ENCODE measurements at places on chromosomes 7 and 10. TPM values are rescaled to one million over a fixed set of nuclear protein-coding genes. Genes with fewer than 3 reads are reported as not detected.

The PGAM2 gene
- total RNA-seq: not detected

- no peak overlapping the region for H3K4me3 ChIP-seq
- no peak for DNase-seq
- H3K36me3 ChIP-seq: no peaks in the 10 kb centered on the region
Observed at GRCh38 chr7:105723572-105723971, 142.3 kb upstream of the EFCAB10 start.

DNA sequence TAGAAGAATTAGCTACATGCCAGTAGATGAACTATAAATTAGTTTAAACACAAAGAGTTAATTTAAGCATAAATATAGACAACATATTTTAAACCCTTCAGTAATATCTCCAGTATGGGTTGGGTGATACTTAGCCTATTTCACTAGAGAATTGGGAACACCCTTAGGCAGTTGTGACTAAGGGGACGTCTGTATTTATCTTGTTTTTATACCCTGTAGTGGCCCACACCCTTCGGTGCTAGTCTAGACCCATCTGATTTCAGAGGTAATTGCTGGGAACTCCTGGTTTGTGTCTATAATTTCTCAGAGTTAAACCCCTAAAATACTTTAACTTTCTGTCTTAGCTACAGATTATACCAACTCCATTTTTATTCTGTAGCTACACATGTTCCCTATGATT lies 11.5 kb upstream of the STEAP4 start:
- no peaks in the 10 kb centered on the region for H3K36me3 ChIP-seq
- no peak overlapping the region for H3K27ac ChIP-seq
- H3K4me3 ChIP-seq: no peak overlapping the region
- peaks cover 17% of the 10 kb centered on the region for H3K27me3 ChIP-seq

The ACTL6B gene
- not detected for total RNA-seq

GRCh38 chr10:73368238-73368637 lies 9.6 kb upstream of the CFAP70 start:
- peaks cover 16% of the 10 kb centered on the region for H3K4me1 ChIP-seq
- H3K4me3 ChIP-seq: no peak overlapping the region
- no peak overlapping the region for H3K27ac ChIP-seq
- H3K36me3 ChIP-seq: peaks cover 29% of the 10 kb centered on the region

GRCh38 chr10:59903871-59904270 lies 2.5 kb downstream of the CCDC6 start:
- peak; percentile 18 for DNase-seq
- peak overlapping the region; percentile 97 for H3K4me3 ChIP-seq
- H3K27me3 ChIP-seq: no peaks in the 10 kb centered on the region

DNA sequence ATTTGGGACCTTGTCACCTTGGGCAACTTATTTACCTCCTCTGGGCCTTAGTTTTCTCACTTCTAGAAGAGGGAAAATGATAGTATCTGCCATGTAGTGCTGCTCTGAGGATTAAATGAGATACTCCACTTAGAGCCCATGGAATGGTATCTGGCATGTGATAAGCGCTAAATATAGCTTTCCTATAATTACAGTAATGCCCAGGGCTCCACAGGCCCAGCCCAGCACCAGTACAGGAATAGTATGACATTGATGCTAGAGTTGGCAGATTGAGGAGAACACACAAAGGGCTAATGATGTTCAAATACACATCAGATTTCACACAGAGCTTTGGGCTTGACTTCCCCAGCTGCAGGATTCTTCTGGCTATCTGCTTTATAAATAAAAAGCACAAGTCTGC lies 34.9 kb downstream of the FAS start:
- H3K36me3 ChIP-seq: peaks cover 14% of the 10 kb centered on the region
- no peak overlapping the region for H3K4me3 ChIP-seq
- DNase-seq: no peak

DNA sequence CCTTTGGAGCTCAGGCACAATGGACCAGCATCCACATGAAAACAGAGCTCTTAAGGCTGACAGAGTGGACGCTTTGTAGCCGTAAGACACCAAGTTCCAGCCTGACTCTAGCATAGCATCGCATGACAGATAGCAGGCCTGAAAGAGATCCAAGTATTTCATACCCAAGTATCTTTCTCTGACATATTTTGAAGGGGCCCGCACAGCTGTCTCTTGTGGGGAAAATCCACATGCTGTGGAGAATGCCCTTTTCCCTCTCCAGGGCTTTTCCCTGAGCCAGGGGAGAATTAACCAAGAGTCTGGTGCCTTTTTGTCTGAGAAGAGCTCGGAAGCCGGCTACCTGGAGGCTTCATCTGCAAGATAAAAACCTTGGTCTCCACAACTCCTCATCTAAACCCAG lies 51.0 kb downstream of the CFAP46 start:
- H3K27ac ChIP-seq: no peak overlapping the region
- no peaks in the 10 kb centered on the region for H3K36me3 ChIP-seq
- H3K27me3 ChIP-seq: peaks cover 18% of the 10 kb centered on the region
- H3K4me1 ChIP-seq: no peaks in the 10 kb centered on the region
- DNase-seq: no peak

GRCh38 chr10:114157912-114158311 lies 16.1 kb downstream of the CCDC186 start:
- H3K27me3 ChIP-seq: no peaks in the 10 kb centered on the region
- H3K4me3 ChIP-seq: no peak overlapping the region
- H3K4me1 ChIP-seq: peaks cover 11% of the 10 kb centered on the region
- no peak overlapping the region for H3K27ac ChIP-seq
- no peak for DNase-seq

GRCh38 chr10:670990-671389 lies 18.5 kb downstream of the DIP2C start:
- H3K4me1 ChIP-seq: peaks cover 2% of the 10 kb centered on the region
- DNase-seq: no peak
- peaks cover 6% of the 10 kb centered on the region for H3K27me3 ChIP-seq
- no peak overlapping the region for H3K27ac ChIP-seq
- H3K4me3 ChIP-seq: no peak overlapping the region
- no peaks in the 10 kb centered on the region for H3K36me3 ChIP-seq

GRCh38 chr10:93806903-93807302 lies 49.2 kb downstream of the LGI1 start:
- no peak for DNase-seq
- H3K27ac ChIP-seq: no peak overlapping the region
- H3K36me3 ChIP-seq: no peaks in the 10 kb centered on the region
- peaks cover 24% of the 10 kb centered on the region for H3K27me3 ChIP-seq

The LZTS2 gene
- total RNA-seq: 14.8 TPM

The CTAGE8 gene
- 1.9 TPM for total RNA-seq

GRCh38 chr10:122172361-122173008 lies 98.6 kb upstream of the BTBD16 start:
- no peak overlapping the region for H3K27ac ChIP-seq
- H3K27me3 ChIP-seq: peaks cover 12% of the 10 kb centered on the region
- H3K4me3 ChIP-seq: no peak overlapping the region
- no peaks in the 10 kb centered on the region for H3K36me3 ChIP-seq

DNA sequence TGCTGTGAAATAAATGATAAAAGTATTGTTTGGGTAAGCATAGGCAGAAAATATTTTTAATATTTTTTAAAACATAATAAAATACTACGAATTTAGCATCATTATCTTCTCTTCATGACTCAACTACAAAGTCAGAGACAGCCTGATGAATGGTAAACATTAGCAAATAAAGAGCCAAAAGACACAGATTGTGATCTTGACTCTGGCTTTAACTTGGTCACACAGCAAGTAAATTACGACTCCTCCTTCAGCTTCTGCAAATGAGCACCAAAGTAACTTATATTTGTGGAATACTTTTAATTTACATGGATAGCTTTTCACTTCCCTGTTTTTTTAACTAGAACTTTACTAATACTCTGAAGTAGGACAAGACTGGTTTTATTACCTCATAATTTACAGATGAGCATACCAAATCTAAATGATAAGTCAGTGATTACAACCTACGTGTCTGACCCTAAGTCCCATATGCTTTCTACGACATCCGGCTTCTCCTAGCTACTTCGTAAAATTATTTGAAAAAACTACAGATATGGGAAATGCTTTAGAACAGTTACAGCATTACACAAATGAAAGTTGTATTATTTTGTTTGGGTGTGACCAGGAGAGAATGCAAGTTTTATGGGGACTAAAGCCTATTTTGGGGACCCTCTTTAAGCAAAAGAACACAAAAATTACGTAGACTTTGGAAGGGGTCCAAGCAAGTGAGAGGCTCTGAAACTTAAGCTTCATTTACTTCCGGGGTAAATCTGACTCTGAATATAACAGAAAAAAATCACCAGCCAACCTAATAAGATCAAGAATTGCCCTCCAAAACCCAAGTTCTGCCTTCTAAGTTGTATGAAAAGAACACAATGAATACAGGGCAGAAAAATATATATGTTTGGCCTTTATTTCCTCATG lies 133.8 kb downstream of the CPEB3 start:
- no peaks in the 10 kb centered on the region for H3K27me3 ChIP-seq
- H3K36me3 ChIP-seq: no peaks in the 10 kb centered on the region
- DNase-seq: no peak
- H3K4me1 ChIP-seq: no peaks in the 10 kb centered on the region
- H3K4me3 ChIP-seq: no peak overlapping the region

Data from activated CD4-positive, alpha-beta T cell treated with anti-CD3 and anti-CD28 coated beads for 36 hours (primary cell).